Mammary epithelial cell (primary cell): ENCODE measurements at places on chromosomes 12 and 14.
A peak's percentile ranks its signal among the peaks of the same experiment; 100 is the strongest.

- no peak for DNase-seq
Measured at GRCh38 chr12:19191089-19191488, 61.6 kb downstream of the PLEKHA5 start.

DNA sequence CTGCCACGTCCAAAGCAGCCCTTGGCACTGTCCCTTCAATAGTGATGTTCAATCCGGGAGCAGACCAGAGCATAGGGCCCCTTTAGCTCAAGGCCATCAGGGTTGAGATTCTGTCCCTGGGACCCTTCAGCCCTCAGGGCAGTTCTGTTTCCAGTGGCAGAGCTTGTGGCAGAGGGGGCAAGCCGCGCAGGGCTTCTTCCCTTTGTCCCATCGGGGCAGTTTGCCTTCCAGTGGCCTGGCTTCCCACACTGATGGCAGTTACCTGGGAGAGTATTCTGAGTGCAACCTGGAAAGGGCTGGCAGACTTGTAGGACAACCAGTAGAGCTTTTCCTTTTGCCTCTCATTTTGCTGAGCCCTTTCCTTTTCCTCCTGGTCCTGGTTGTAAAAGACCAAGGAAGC, 43.7 kb upstream of the RNU6-8 start:
- DNase-seq: no peak

DNA sequence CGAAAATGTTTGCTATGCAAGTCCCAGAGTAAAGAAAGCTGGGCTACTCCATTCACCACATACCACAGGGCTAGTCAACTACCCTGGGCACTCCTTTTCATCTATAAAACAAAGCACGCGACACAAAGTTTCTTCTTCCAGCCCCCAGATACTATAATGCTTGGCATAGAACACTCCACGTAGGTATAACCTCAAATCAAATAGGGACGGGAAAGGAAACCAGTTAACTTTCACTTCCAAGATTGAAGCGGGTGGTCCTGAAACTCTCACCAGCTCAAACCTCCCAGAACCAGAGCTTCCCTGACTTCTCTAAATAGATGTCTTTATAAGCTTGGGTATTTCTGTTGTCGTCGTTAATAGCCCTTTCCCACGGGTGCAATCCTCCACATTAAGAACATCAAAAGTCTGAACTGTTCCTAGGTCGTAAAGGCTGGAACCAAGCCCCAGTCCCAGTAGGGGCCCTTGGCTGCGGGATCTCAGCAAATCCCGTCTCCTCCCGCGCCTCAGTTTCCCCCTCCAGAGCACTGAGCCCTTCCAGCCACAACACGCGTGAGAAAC, 647 bp downstream of the LGMN start:
- no peak for DNase-seq

DNA sequence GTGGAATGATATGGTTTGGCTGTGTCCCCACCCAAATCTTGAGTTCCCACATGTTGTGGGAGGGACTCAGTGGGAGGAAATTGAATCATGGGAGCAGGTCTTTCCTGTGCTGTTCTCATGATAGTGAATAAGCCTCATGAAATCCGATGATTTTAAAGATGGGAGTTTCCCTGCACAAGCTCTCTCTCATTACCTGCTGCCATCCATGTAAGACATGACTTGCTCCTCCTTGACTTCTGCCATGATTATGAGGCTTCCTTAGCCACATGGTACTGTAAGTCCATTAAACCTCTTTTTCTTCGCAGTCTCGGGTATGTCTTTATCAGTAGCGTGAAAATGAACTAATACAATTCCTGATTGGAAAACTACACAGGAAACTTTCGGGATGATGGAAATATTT, 100.5 kb downstream of the TSHR start:
- no peak for DNase-seq

GRCh38 chr12:95600567-95600966, 49.3 kb upstream of the USP44 start:
- no peak for DNase-seq

- DNase-seq: no peak
Measured at GRCh38 chr14:77961847-77962580, 162.1 kb downstream of the ADCK1 start.

GRCh38 chr14:84446250-84446649, 1083.7 kb upstream of the FLRT2 start:
- no peak for DNase-seq

GRCh38 chr12:70736351-70737133, 99.3 kb upstream of the PTPRB start:
- no peak for DNase-seq

DNA sequence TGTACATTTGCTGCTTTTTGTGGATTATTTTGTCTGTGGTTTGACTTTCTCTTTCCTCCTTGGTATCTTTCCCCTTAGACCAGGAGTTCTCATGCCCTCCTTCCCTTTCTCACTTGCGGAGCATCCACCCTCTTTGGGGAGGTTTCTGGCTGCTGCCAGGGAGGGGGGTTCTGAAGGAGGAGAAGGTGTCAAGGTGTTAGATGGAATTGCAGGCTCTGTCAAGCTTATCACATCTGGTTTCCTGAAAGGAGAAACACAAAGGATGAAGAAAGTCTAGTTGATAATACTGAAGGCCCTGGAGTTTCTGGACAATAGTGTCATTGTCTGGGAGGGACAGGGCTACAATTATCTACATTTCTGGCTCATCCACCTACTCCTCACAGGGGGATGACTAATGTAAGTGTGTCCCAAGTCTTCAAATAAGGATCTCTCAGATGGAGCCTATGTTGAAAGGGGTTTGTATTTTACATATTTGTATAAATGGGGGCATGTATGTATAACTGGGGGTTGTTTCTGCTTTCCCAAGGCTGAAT, 217.3 kb upstream of the CCDC196 start:
- DNase-seq: peak; percentile 29
